ENCODE measurements at places on chromosomes 1 and 21. TPM values are rescaled to one million over a fixed set of nuclear protein-coding genes. Genes with fewer than 3 reads are reported as not detected.

- DNase-seq = no peak
Measured at GRCh38 chr1:150813028-150813707, 5.1 kb upstream of the CTSK start.

- no peak for DNase-seq
Measured at GRCh38 chr1:226948996-226949395, 8.9 kb downstream of the COQ8A start.

The LYPD8 gene
- not detected for polyA plus RNA-seq

The S100A7 gene
- polyA plus RNA-seq = 0.61 TPM

The AMY1A gene
- not detected for polyA plus RNA-seq

DNA sequence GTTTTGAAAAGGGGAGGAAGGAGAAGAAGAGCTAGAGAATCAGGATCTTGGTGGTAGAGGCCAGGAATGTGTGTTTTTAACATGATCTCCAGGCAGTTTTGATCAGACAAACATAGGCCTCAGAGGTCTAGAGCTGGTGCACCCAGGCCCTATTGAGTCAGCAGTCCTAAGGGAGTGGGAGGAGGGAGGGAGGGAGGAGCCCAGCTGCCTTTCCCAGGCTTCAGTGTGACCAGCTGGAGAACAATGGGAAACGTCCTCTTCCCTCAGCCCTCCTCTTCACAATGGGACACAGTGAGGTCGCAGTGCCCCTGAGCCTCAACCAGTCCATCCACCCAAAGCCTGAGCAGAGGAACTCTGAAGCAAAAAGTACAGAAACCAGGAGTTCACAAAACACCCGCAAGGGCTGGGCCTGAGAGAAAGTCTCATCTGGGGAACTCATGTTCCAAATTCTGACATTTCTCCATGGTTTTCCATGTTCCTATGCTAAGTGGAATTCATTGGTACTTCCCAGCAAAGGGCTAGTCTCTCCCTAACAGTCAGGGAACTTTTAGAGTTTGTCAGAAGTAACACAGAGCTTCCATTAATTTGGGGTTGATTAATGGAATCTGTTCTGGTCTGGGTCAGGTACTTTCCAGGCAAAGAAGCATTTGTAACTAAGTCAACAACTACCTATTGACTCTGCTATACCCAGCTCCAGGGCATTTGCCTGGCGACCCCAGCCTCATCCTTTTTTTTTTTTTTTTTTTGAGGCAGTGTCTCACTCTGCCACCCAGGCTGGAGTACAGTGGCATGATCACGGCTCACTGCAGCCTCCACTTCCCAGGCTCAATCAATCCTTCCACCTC, 37.5 kb downstream of the ELAPOR1 start:
- no peak for DNase-seq

The FMO4 gene
- polyA plus RNA-seq = 15.4 TPM

The MAN1C1 gene
- polyA plus RNA-seq = 14.0 TPM

The CDC20 gene
- polyA plus RNA-seq = 51.7 TPM

DNA sequence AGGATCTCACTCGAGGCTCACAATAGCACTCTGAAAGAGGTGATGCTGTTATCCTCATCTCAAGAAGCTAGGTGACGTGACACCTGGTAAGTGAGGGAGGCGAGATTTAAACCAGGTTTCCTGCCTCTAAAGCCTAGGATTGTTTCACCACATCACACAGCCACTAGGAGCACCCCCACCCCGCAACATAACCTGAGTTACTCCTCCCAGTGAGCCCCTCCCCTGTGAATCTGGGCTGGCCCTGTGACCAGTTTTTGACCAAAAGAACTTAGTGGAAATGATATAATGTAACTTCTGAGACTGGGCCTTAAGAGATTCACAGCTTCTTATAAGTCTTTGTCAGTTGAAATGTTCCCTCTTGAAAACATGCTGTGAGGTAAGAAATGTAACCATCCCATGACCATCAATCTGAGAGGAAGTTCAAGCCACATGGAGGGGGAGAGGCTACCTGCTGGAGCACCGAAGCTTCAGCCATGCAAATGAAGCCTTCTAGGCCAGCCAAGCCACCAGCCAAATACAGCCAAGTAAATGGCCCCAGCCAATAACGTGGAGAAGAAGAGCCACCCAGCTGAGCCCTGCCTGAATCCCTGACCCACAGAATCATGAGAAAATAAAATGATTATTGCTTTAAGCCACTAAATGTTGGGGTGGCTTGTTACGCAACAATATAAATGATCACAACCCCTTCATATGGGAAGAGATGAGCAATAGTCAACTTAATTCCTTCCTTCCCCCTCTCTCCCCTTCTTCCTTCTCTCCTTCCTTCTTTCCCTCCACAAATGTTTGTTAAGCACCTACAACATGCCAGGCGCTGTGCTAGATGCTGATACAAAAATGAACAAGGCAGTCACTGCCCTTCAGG, 61.0 kb upstream of the FAM20B start:
- DNase-seq = no peak

- no peak for DNase-seq
Measured at GRCh38 chr1:72141875-72142274, 140.5 kb downstream of the NEGR1 start.

DNA sequence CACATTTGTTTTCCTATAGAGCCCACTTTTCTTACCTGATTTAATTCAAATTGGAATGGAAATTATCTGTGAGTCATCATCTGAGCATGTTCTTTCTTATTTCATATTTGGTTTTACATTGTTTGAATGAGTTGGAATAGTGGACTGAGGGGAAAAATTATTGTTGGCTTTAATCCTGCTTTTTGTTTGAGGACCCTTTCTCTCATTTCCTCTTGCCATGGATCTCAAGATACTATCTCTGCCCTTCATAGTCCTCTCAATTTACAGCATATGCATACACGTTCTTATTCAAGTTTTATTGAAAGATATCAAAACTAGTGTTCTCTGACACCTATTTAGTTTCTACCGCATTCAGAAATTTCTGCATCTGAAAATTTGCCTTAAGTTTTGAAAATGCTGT, 5.1 kb downstream of the KCNK2 start:
- DNase-seq = no peak

The C1orf116 gene
- 21.0 TPM for polyA plus RNA-seq

DNA sequence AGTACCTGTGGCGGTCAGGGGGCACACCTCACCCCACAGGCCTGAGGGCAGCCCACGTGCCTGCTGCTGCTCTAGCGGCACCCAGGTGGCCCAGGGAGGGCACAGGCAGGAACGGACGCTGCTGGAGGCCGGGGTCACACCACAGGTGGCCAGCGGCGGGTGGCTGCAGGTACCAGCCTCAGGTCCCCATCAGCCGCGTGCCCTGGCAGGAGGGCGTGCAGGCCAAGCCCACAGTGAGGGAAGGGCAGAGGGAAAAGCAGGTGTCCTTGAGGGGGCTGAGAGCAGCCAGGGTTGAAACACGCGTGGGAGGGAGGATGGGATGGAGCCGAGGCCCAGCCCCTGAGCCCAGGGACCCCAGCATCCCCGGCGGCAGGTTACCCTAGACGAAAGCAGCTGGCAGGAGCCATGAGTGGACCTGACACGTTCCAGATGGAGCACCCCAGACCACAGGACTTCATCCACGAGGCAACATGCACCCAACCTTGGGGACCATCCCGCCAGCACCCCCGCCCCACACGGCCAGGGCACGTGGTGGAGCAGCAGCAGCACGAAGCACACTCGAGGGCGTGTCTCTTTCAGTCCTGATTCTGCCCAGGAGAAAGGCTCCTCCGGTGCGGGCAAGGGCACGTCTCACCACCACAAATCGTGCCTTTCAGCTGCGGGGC, 3.7 kb downstream of the SLC19A1 start:
- DNase-seq = no peak

The TRNP1 gene
- 4.6 TPM for polyA plus RNA-seq

The SLC19A1 gene
- polyA plus RNA-seq = 41.7 TPM

GRCh38 chr1:54413295-54413694, 7.1 kb upstream of the SSBP3 start:
- DNase-seq = no peak

DNA sequence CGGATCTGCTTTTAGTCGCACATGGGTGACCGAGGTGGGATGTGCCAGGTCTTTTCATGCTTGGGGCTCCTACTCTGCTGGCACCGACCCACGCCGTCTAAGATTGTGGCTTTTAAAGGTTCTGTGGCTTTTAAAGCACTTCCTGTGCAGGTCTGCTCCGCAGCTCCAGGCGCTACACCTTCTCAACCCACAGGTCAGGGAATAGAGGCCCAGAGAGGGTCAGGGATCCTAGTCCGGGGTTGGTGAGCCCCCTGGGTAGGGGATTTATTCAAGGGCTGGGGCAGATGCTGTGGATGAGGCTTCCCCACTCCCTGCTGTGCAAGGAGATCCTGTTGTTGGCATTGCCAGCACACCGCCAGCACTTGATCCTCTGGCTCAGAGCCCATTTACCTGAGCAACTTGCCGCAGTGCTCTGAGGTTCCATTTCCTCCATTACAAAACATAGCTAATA, 212.8 kb upstream of the RAB4A start:
- DNase-seq = no peak

DNA sequence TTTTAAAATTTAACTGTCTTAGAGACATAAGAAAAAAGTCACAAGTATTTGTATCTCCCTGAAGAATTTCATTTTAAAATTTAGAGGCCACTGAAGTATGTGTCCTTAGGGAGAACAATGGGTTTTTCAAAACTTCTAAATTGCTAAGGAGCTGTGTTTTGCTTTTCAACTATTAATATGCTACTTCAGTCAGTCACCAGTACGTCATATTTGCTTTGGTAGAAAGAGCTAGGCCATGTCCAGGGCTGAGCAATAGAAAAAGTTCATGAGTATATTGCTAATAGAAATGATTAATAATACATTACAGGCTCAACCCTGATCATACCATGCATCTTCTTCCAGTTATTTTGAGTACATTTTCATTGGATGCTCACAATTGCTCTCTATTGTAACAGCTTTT, 1.7 kb upstream of the SGIP1 start:
- no peak for DNase-seq

GRCh38 chr1:32045772-32046171, 27.0 kb upstream of the TMEM39B start:
- no peak for DNase-seq

DNA sequence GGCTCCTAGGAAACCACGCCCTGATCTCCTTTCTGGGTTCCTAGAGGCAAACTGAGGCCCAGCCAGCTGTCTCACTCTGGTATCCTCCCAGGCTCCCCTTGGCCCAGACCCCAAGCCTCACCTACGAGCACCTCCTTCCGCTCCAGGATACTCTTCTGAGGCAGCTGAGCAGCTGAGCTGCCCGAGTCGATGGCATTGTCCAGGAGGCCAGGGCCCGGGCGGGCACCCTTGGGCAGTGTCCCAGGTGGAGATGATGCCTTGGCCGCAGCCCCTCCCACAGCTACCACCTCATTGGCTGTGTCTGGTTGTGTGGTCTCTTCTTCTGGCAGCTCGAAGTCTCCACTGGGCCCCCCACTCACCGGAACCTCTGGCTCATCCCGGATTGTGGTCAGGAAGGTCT, 34.4 kb downstream of the SDC3 start:
- no peak for DNase-seq

DNA sequence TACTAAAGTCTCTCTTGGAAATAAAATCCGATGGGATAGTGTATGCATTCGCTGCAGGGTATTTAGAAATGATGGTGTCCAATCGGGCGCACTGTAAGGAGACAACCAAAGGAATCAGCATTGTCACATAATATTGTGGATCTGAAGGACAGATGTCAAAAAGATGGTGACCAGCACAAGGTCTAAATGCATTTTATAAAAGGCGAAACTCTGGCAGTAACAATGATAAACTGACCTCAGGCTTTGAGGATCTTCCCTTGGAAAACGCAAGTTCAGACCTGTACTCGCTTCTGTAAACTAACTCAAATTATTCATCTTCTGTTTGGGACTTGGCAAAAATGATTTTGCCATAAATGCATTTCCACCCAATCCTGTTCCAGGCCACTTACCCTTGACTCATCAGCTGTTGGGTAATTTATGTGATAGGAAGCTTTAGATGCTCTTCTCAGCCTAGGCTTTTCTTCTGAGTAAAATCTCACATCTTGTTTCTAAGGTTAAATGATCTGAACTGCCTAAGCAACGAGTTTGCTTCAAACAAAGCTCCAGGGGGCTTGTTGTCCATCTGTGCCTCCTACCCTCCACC, 33.8 kb downstream of the STPG1 start:
- DNase-seq = no peak

GRCh38 chr1:183551924-183552323, 38.3 kb downstream of the NCF2 start:
- no peak for DNase-seq

The CD1D gene
- polyA plus RNA-seq = 6.6 TPM

- no peak for DNase-seq
Measured at GRCh38 chr21:38367646-38368045, 110.9 kb downstream of the KCNJ15 start.

DNA sequence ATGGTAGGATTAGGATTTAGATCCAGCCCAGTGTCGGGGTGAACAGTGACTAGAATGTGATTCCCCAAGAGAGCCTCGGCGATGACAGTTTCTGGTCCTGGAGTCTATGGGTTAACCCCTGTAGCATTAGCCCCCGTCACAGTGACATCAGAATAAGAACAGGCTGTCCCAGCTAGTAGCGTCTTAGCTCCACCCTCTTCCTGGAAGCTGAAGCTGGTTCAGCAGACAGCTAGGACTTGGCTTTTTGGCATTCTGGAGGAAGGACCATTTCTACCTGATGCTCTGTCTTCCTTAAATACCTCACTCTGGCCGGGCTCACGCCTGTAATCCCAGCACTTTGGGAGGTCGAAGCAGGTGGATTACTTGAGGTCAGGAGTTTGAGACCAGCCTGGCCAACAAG, 5.0 kb downstream of the NDUFS2 start:
- DNase-seq = no peak

- DNase-seq = no peak
Measured at GRCh38 chr1:20166051-20166450, 19.8 kb upstream of the UBXN10 start.

The MEGF6 gene
- 15.3 TPM for polyA plus RNA-seq

Measured in renal cortex interstitium (tissue), 15 donors.